ENCODE measurements at places on chromosomes 7 and 10. TPM values are rescaled to one million over a fixed set of nuclear protein-coding genes. Genes with fewer than 3 reads are reported as not detected.

The CHRM2 gene
- total RNA-seq = not detected

DNA sequence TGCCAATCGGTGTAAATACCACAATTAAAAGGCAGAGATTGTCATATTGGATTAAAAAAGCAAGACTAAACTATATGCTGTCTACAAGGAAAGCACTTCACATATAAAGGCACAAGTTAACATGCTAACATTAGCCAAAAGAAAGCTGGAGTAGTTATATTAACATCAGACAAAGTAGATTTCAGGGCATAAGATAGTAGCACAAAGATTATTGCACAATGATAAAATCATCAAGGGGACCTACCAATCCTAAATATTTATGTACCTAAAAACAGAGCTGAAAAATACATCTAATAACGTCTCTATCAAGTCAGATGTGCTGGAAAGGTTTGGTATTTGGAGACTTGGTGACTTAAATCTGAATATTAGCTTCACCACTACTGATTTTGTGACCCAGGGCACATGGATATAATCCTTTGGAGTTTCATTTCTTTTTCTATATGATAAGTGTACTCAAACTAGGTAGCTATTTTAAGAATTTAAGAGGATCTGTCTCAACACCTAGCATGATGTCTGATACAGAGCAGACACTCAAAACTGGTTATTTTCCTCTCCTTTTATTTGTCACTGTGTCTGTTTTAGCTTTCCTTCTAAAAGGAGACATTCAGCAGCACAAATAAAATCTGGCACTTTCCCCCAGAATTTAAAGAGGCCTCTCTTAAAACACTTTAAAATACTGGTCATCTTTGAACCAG is 156.5 kb downstream of the DOCK4 start:
- DNase-seq = no peak

The CUTC gene
- total RNA-seq = 26.6 TPM

The NKX2-3 gene
- total RNA-seq = not detected

- DNase-seq = no peak
Measured at GRCh38 chr10:69292459-69292858, 14.2 kb downstream of the HK1 start.

The DYNC1I1 gene
- total RNA-seq = 2.2 TPM

GRCh38 chr7:98287486-98287959 is 6.0 kb downstream of the BRI3 start:
- no peak for DNase-seq

The SUGCT gene
- total RNA-seq = 1.5 TPM

GRCh38 chr7:1295776-1296355 is 63.2 kb downstream of the UNCX start:
- DNase-seq = no peak

GRCh38 chr10:34420795-34421194 is 394.3 kb downstream of the PARD3 start:
- DNase-seq = no peak

The CYP2E1 gene
- 0.99 TPM for total RNA-seq

All from MG63 (cell line).